NCI-H226 (cell line): ENCODE measurements at places on chromosomes 4 and X.

GRCh38 chr4:156176896-156177295 lies 223.2 kb upstream of the CTSO start:
- no peak for DNase-seq

GRCh38 chr4:156584100-156584499 lies 387.5 kb downstream of the PDGFC start:
- DNase-seq, result peak; percentile 42

GRCh38 chr4:88816360-88816759 lies 118.7 kb upstream of the NAP1L5 start:
- no peak for DNase-seq

DNA sequence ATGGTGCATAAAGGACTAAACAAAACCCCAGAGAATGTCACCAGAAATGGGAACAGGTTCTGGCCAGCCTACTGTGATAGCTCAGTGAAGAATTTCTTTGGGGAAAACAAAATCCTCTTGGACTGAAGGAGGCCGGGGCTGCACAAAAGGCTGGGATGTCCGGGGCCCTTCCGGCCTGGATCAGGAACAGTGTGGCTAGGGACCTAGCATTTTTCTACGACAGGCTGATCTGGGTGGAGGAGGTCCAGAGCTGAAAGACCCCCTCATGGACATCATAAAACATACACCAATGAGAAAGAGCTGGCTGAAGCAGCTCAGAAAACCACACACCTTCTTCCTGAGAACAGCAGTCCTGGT lies 94.7 kb downstream of the BCOR start:
- DNase-seq, result no peak

DNA sequence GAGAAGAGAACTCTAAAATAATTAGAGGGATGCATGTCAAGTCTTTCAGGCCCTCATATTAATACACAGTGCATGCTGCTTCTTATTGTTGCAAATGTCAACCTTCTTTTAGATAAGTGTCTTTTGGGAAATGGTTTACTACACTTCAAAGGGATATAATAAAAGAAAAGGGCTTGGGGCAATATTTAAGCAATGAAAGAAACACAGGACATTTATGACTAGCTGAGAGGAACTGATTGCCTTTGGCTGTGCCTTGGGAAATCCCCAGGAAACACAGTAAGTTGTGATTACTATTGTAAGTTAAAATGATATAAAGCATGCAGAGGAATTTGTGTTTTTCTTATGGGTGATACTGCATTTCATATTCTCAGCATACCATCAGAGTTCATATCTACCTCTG lies 1036.2 kb upstream of the GRID2 start:
- peak; percentile 46 for DNase-seq
